ENCODE measurements at places on chromosomes 6 and 20.

DNA sequence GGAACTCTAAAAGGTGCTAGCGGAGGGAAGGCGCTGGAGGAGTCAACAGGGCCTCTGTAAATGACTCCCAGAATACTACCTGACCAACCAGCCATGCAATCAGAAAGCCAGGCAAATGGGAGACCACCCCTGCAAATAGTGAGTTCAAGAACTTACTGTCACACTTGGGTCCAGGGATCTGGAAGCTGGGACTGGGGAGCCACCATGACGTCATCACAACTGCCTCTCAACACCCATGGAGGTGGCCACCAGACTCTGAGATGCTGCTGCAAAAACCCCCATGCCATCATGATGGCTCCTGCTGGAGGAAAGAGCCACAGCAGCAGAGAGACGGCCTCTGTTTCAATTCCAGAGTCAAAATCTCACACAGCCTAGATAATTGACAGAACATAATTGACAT, 8.5 kb upstream of the PDYN start:
- no peak for DNase-seq

DNA sequence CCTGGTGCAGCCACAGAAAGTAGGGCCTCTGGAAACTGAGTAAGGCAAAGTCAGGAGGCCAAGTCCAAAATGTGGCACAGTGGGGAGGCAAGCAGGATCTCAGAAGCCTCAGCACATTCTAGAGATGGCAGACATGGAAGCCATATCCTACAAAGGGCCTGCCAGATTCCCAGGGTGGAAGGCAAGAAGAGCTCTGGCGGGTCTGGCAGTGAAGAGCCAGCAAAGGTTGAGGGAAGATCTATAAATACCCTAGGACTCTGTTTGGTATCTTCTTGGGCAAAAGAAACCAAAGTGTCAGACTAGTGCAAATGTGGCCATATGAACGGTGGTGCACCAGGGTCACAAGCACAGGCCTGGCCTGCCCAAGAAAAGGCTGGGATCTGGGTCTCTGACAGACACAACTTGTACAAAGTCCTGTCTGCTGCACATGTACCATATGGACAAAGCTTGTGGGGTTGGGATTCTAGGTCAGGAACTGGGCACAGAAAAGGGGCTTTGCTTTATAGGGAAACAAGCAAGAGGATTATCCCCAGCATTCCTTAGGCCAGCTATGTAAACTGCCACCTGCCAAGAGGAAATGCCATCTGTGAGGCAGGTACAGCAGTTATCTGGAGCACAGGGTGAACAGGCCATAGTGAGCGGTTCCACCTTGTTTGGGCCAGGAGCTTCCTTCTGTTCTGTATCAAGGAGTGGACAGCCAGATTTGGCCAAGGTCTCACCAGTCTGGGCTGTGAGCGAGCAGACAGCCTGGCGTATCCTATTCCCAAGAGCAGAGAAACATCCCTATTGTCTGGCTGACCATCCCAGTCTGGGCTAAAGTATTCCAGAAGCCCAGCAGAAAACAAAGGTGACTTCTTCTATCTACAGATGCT, 36.3 kb upstream of the SLC4A11 start:
- DNase-seq = no peak

- no peak for DNase-seq
These were observed 50.1 kb upstream of the E2F3 start for GRCh38 chr6:20351534-20351933.

DNA sequence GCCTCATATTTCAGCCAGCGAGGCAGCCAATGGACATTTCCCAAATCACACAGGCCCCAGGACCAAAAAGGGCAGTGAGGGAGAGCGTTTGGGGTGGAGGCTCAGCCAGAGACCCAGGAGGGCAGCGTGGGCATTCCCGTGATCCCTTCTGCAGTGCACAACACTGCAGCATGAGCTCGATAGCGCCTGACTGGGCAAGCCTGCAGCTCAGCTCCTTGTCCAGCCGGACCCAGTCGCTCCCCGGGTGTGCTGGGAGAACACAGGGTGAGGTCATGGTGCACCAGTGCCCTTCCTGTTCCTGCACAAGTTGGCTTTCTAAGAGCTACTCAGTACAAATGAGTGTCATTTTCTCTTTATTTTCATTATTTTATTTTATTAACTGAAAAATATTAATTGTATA, 5.9 kb downstream of the TTLL2 start:
- no peak for DNase-seq

GRCh38 chr20:25580711-25581110, 4.6 kb downstream of the NINL start:
- no peak for DNase-seq

GRCh38 chr6:83459663-83460062, 28.8 kb upstream of the ME1 start:
- DNase-seq = no peak

GRCh38 chr6:157333956-157334355, 10.6 kb upstream of the TMEM242 start:
- peak; percentile 7 for DNase-seq

DNA sequence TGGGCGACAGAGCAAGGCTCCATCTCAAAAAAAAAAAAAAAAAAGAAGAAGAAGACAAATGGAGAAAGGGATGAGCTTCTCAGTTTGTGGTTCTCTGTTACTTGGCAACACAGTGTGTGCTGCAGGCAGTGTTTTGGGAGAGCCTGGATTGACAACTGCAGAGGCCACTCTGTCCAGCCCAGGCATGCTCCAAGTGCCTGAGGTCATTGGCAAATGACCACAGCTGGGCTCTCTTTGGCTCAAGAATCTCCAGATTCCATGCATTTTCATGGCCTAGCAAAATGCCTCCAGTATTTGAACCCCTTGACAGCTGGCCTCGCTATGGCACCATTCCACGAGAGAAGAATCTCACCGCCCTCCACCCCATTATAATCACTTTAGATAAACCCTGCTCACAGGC, 126.2 kb downstream of the ANKRD60 start:
- DNase-seq = peak; percentile 70

GRCh38 chr20:64055893-64056638, 6.6 kb upstream of the SOX18 start:
- no peak for DNase-seq

DNA sequence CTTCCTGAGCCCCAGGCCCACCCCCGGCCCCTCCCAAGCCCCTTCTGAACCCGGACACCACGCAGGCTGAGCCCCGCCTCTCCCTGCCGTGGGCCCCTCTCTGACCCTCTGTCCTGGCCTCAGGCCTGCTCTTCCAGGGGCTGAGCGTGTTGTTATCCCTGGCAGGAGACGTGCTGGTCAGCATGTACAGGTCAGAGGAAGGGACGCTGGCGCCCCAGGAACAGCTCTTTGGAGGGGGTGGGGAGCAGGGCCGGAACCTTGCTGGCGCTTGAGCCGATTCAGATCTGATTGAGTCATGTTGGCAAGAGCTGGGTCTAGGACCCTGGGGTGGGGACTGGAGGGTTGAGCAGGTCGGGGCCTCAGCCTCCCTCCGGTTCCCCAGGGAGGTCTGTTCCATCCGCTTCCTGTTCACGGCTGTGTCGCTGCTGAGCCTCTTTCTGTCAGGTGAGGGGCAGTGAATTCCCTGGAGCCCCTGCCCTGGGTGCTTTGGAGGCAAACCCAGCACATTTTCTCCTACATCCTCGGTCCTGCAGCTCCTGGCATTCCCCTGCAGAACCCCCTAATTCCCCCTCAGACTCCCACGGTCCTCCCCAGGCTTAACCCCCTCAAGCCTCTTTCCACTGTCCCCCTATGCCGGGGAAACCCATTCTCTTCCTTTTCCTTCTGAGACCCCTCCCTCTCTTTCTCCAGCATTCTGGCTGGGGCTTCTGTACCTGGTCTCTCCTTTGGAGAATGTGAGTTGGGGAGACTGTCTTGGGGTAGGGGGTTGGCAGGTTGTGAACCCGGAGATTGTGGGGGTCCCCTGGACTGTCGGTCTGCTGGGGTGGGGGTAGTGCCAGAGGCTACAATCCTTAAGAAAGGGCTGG, 2.0 kb downstream of the SPAG4 start:
- DNase-seq = no peak

- DNase-seq = no peak
These were observed 50.7 kb upstream of the UTRN start for GRCh38 chr6:144234399-144234798.

DNA sequence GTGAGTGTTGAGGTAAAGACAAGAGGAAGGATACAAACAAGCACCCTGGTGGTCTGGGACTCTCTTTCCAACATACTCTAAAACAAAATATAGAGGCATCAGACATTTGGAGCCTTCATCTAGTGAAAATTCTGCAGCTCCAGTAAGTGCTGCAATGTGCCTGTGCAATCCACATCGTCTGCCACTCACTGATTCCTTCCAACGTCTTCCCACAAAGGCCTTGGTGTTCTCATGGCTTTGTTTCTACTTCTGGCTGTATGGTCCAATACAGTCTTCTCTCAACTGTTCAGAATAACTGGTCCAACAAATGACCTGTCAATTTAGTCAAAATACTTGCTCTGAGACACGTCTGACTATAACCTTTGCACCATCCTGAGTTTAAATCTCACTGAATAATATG, 125.8 kb downstream of the MAP7 start:
- no peak for DNase-seq

DNA sequence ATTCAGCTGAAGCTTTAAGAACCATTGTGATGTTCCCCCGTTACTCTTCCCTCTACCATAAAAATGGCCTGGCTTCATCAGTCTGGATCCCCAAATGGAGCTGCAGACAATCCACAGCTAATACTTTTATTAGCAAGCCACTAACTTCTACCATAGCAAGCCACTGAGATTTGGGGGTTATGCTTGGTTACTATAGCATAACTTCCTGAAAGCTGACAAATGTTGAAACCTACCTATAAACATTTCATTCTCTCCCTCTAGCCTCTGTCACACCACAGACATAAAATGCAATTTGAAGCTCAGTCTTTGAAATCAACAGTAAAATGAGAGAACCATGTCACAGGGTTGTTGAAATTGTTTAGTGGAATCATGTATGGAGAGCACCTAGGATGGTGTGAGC, 3.0 kb upstream of the HTR1E start:
- DNase-seq = no peak

DNA sequence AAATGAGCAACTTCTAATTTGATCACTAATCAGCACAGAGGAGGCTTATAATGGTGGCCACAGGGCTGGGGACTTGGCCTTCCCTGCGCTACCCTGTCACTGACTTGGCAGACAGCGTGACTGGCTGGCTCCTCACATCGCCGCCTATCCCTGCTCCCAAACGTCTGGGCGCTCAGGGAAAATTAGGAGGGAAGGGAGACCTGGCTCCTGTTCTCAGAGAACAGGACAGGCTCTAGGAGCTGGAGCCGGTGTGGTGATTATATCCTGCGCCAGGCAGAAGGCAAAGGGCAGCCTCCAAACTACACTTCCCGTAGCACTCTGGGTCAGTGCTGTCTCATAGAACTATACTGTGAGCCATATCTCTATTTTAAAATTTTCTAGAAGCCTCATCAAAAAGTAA, 53.4 kb downstream of the VEGFA start:
- DNase-seq = no peak

GRCh38 chr6:158213925-158214674, 46.0 kb downstream of the GTF2H5 start:
- DNase-seq = no peak

DNA sequence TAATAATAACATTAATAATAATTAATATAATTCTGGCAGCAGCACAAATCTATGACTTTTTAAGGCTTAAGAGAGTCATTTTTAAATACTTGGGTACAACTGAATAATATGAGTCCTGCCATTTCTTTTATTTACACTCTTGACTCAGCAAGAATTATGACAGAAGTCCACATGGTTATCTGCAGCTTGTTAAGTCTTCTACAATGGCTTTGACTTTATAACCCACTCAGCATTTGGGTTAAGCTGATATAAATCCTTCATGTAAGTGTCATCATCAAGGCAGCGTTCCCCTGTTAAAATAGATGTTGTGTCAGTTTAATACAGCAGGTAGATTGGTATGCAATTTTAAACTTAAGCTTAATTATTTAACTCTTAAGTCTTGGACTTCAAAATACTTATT, 131.7 kb downstream of the ARHGAP18 start:
- DNase-seq = no peak

GRCh38 chr20:62637110-62637509, 5.2 kb upstream of the SLCO4A1 start:
- DNase-seq = no peak

DNA sequence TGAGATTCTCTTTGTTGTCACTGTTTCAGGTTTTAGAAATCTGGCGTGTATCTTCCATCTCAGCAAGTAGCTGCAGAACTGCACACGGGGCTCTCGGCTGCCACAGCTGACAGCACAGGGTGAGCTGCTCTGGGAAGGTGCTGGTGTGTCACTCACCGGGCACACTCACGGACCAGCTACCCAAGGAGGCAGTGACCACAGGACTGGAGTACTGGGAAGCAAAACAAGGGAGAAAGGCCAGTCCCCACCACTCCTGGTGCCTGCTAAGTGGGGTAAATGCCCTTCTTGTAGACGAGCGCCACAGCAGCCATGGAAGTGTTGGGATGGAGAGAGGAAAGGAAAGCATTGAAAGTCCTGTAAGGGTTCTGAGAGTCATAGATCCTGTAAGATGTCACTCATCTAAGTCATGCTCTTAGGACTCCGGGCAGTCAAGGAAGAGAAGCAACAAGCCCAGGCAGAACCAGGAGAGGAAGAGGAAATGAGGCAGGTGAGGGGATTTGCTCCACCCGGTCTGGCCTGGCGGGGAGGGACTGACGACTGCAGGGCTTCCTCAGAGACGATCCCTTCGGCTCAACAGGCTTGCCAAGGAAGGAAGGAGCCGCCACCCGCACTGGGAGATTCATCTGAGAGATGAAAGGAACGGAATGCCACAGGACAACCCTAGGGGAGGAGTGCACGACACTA, 48.1 kb downstream of the PRDM1 start:
- DNase-seq = no peak

GRCh38 chr20:61754976-61755778, 310.5 kb downstream of the TAF4 start:
- DNase-seq = no peak

DNA sequence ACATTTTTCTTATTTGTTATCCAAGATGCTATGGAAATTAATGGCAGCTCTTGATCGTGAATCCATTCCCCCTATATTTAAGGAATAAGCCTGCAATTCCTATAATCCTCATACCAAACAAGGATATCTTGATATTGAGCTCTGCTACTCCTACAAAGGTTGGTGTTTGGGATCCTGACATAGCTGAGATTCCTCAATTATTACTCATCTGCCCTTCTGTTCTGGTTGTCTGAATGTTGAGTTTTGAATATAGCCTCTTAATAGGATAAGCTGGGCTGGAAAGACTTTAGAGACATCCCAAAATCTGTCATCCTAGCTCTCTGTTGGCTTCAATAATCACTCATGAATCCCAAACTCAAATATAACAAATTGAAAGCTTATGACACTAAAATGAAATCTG, 49.9 kb downstream of the CLIC5 start:
- no peak for DNase-seq

GRCh38 chr6:104789770-104790190, 69.9 kb downstream of the HACE1 start:
- DNase-seq = no peak
